ENCODE measurements at places on chromosomes 13 and 19. TPM values are rescaled to one million over a fixed set of nuclear protein-coding genes. Genes with fewer than 3 reads are reported as not detected.

ETV2 gene
- total RNA-seq, result not detected

DNA sequence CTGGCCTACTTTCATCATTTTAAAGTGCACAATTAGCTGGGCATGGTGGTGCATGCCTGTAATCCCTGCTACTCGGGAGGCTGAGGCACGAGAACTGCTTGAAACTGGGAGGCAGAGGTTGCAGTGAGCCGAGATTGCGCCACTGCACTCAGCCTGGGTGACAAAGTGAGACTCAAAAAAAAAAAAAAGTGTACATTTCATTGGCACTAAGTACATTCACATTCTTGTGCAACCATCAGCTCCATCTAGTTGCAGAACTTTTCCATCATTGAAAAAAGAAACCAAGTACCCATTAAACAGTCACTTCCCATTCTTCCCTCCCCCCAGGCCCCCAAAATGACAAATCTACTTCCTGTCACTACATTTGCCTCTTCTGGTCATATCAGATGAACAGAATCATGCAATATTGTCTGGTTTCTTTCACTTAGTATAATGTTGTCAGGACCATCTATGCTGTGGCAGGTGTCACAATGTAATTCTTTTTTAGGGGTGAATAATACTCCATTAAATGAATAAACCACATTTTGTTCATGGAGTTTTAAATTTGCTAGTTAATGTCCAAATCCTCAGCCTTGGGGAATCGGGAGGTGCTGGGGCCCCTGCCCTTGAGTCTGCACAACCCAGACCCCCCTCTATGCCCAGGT lies 7.4 kb upstream of the SIGLEC11 start:
- no peaks in the 10 kb centered on the region for H3K27me3 ChIP-seq
- H3K36me3 ChIP-seq, result no peaks in the 10 kb centered on the region
- DNase-seq, result no peak
- H3K27ac ChIP-seq, result no peak overlapping the region
- H3K4me1 ChIP-seq, result no peaks in the 10 kb centered on the region
- H3K4me3 ChIP-seq, result no peak overlapping the region

PLPP2 gene
- 12.0 TPM for total RNA-seq

GRCh38 chr13:94268661-94269060 lies 210.8 kb downstream of the DCT start:
- no peak overlapping the region for H3K4me3 ChIP-seq
- DNase-seq, result no peak
- H3K36me3 ChIP-seq, result no peaks in the 10 kb centered on the region
- H3K27ac ChIP-seq, result no peak overlapping the region
- H3K27me3 ChIP-seq, result no peaks in the 10 kb centered on the region
- H3K4me1 ChIP-seq, result no peaks in the 10 kb centered on the region

GRCh38 chr13:84640691-84641090 lies 758.4 kb upstream of the SLITRK1 start:
- no peaks in the 10 kb centered on the region for H3K4me1 ChIP-seq
- no peak overlapping the region for H3K27ac ChIP-seq
- DNase-seq, result no peak

FUT1 gene
- 17.7 TPM for total RNA-seq

DNA sequence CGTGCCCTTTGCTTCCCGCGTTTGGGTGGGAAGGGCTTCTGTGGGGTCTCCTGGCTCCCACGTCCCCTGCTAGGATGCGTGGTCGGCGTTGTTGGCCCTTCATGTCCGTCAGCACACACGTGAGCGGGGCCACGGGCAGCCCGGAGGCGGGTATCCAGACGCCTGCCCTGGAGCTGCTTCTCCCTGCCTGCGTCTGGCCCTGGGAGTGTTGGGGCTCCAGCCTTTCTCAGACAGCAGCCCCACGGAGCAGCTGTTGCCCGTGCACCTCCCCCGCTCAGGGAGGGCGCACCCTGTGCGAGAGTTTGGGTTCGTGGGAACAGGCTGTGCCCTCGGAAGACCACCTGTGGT lies 14.5 kb downstream of the DAZAP1 start:
- peaks cover 16% of the 10 kb centered on the region for H3K4me1 ChIP-seq
- no peak overlapping the region for H3K4me3 ChIP-seq
- H3K27me3 ChIP-seq, result no peaks in the 10 kb centered on the region
- peak overlapping the region; percentile 3 for H3K27ac ChIP-seq
- DNase-seq, result no peak

- no peaks in the 10 kb centered on the region for H3K27me3 ChIP-seq
- H3K27ac ChIP-seq, result peak overlapping the region; percentile 84
- H3K4me1 ChIP-seq, result no peaks in the 10 kb centered on the region
- no peaks in the 10 kb centered on the region for H3K36me3 ChIP-seq
- peak overlapping the region; percentile 58 for H3K4me3 ChIP-seq
Observed at GRCh38 chr13:37869506-37869755, 141 bp downstream of the TRPC4 start.

- H3K36me3 ChIP-seq, result no peaks in the 10 kb centered on the region
- H3K27me3 ChIP-seq, result no peaks in the 10 kb centered on the region
- H3K27ac ChIP-seq, result no peak overlapping the region
- DNase-seq, result no peak
Observed at GRCh38 chr13:113956571-113956970, 17.3 kb downstream of the C13orf46 start.

GRCh38 chr13:80009760-80010159 lies 331.2 kb downstream of the SPRY2 start:
- H3K4me3 ChIP-seq, result no peak overlapping the region
- DNase-seq, result no peak
- H3K36me3 ChIP-seq, result no peaks in the 10 kb centered on the region
- no peak overlapping the region for H3K27ac ChIP-seq
- H3K27me3 ChIP-seq, result no peaks in the 10 kb centered on the region

ZNF823 gene
- total RNA-seq, result 24.1 TPM

DNA sequence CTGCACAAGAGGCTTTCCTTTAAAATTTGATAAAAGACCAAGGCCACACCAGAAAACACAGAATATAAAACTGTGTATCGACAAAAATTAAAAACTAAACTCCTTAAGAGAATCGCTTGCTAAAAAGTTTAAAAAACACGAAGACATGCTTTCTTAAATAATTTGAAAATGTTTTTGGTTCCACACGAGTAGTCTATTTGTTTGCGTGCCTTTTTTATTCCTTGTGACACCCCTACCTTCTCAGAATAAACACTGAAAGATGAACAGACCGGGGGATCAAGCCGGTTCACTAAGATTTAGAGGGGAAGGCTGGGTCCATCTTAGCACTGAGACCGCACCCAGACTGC lies 256.4 kb upstream of the STARD13 start:
- no peaks in the 10 kb centered on the region for H3K36me3 ChIP-seq
- no peaks in the 10 kb centered on the region for H3K4me1 ChIP-seq
- peak overlapping the region; percentile 94 for H3K27ac ChIP-seq
- peak overlapping the region; percentile 47 for H3K4me3 ChIP-seq
- no peak for DNase-seq

TRPM4 gene
- 11.6 TPM for total RNA-seq

GRCh38 chr13:39938596-39938995 lies 283.1 kb downstream of the COG6 start:
- no peak overlapping the region for H3K27ac ChIP-seq
- no peaks in the 10 kb centered on the region for H3K36me3 ChIP-seq
- no peaks in the 10 kb centered on the region for H3K27me3 ChIP-seq
- DNase-seq, result no peak

DNA sequence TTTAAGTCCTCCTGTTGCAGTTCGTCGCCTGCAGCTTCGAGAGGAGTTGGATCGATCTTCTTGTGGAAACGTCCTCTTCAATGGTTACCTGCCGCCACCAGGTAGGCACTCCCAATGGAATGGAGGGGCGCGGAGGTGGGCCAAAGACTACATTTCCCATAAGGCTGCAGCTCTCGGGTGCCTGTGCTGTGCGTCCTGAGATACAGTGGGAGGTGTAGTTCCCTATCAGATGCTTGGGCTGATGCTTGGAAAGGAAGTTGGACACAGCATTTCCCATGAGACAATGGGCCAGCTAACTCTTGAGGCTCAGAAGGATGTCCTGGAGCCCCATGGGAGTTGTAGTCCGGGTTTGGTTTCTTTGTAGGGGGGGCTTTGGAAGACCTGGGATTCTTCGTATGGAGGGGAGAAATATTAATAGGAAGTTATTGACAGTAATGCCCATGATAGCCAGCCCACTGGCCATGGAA lies 1.8 kb downstream of the SHKBP1 start:
- no peak overlapping the region for H3K4me3 ChIP-seq
- no peak overlapping the region for H3K27ac ChIP-seq
- no peak for DNase-seq
- H3K36me3 ChIP-seq, result no peaks in the 10 kb centered on the region
- H3K27me3 ChIP-seq, result no peaks in the 10 kb centered on the region

DNA sequence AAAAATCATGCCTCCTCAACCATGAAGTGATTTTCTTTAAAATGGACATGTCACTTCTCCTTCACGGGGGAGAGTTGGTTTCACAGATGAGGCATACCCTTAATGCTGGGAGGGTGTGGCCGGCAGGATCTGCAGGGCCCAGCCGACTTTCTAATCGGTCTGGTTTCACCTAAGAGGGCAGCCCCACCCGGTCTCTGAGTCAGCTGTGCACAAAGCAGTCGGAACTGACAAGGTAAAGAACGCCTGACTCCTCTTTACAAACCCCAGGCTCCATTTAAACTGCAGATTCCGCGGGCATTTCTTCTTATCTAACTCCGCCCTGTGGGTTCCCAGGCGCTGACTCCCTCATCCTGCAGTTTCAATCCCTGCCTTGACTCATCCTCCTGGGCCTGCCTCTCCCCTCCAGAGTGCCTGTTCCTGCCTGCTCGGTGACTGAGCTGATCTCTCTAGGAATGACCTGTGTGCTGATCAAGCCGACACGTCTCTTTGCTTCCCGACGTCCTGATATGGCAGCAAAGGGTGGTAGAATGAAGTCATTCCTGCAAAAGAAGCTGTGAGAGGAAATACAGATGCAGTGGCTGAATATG lies 63.4 kb downstream of the EFNB2 start:
- no peaks in the 10 kb centered on the region for H3K4me1 ChIP-seq
- no peaks in the 10 kb centered on the region for H3K27me3 ChIP-seq
- no peak overlapping the region for H3K4me3 ChIP-seq
- H3K27ac ChIP-seq, result peak overlapping the region; percentile 5

CGB8 gene
- not detected for total RNA-seq

NLRP12 gene
- 0.59 TPM for total RNA-seq

GRCh38 chr13:34035676-34036325 lies 217.9 kb downstream of the RFC3 start:
- H3K4me3 ChIP-seq, result no peak overlapping the region
- no peaks in the 10 kb centered on the region for H3K27me3 ChIP-seq
- H3K27ac ChIP-seq, result no peak overlapping the region
- no peaks in the 10 kb centered on the region for H3K36me3 ChIP-seq

UGGT2 gene
- total RNA-seq, result 33.5 TPM

MATK gene
- 11.2 TPM for total RNA-seq

F2RL3 gene
- total RNA-seq, result 4.3 TPM

TBC1D17 gene
- total RNA-seq, result 10.1 TPM

DNA sequence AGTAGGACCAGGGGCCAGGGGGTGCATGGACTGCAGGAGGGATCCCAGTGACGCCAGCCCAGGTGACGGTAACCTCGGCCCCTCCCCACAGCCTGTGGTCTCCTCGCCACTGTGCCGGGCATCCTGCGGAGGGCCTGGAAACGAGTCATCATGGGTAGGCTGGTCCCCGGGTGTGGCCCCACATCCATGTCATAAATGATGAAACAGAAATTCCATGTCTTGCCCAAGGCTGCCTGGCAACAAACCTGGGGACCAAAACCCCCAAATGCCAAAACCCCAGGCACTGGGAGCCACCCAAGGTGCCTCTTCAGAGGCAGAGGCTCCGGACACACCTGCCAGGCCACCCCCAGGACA lies 20.9 kb downstream of the MAP2K2 start:
- no peak overlapping the region for H3K27ac ChIP-seq
- no peaks in the 10 kb centered on the region for H3K4me1 ChIP-seq
- H3K27me3 ChIP-seq, result no peaks in the 10 kb centered on the region
- H3K36me3 ChIP-seq, result no peaks in the 10 kb centered on the region
- no peak overlapping the region for H3K4me3 ChIP-seq
- no peak for DNase-seq

DNA sequence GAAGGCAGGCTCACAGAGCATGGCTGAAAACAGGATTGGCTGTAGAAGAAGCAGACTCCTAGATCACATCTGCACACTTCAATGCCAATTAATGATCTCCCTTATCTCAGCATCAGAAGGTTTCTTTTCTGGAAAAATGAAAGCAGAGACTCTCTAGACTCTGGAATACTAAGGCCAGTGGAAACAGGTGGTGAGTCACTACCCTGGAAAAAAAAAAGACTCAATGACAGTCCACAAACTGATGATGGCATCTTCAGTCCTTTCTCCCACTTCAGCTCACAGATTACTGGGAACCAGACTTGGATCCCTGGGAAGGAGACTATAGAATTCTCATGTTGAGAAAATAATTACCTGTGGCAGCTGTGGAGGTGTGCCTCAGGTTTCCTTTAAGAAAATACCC lies 47.5 kb upstream of the MBNL2 start:
- no peak overlapping the region for H3K27ac ChIP-seq
- no peak for DNase-seq

GRCh38 chr19:21101521-21102242 lies 19.7 kb downstream of the ZNF714 start:
- no peaks in the 10 kb centered on the region for H3K4me1 ChIP-seq
- no peaks in the 10 kb centered on the region for H3K27me3 ChIP-seq
- no peak for DNase-seq
- no peaks in the 10 kb centered on the region for H3K36me3 ChIP-seq
- no peak overlapping the region for H3K27ac ChIP-seq
- no peak overlapping the region for H3K4me3 ChIP-seq

GRCh38 chr13:25244123-25244522 lies 43.2 kb downstream of the MTMR6 start:
- no peaks in the 10 kb centered on the region for H3K36me3 ChIP-seq
- H3K27me3 ChIP-seq, result no peaks in the 10 kb centered on the region
- H3K27ac ChIP-seq, result no peak overlapping the region
- no peak for DNase-seq

All from uterus (tissue), 4 donors.